ENCODE measurements at places on chromosomes 5 and 9.

GRCh38 chr5:14451871-14452270 lies 129.7 kb upstream of the OTULINL start:
- DNase-seq, result no peak

DNA sequence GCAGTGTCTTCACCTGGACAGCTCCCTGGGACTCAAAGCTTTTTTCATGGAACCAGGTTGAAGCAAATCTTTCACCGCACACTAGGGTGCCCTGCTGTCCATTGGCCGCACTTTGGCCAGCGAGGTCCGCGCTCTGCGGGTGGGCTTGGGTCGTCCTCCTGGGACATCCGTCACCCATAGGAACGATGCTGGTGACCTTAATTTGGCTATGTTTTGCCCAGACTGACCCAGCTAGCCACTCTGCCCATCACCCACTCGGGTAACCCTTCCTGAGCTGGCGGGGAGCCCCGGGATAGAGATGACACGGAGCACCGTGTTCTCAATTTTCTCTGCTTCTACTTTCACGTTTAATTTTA lies 25.9 kb downstream of the ZDHHC11B start:
- no peak for DNase-seq

DNA sequence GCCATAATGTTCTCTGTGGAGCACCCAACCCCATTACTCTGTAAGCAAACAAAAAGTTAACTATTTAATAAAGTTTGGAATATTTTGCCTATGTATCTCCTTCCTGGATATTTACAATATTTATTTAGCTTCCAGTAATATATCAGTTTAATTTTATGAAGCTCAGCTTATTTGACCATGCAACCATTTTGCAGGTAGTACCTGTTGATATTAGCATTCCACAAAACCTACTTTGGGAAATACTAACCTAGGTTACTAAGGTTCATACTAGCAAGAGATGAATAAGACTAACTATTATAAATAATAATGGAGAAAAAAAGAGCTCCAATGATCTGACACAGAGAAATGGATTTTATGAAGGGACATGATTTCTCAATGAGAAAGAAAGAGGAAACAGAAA lies 506.4 kb downstream of the PDE4D start:
- DNase-seq, result no peak

DNA sequence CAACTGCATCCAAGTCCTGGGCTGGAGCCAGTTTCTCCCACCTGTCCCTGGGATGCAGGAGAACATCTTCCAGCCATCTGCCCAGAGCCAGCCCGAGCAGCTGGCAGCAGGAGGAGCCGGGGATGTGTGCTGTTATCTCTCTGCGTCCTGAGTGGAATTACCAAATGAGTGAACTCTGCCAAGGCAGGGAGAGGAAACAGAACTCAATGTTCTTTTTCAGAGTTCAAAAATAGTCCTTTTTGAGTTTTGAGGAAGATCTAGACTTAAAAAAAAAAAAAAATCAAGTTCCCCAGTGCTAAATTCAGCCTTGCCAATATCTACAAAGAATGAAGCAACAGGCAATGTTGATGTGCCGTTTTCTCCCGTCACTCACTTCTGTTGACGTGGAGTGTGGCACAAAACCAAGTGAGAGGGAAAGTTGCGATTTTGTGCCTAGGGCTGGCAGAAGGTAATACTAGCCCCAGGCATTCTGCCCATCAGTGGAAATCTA lies 56.2 kb downstream of the TMOD1 start:
- DNase-seq, result no peak

GRCh38 chr9:87146933-87147332 lies 199.6 kb upstream of the GAS1 start:
- no peak for DNase-seq

DNA sequence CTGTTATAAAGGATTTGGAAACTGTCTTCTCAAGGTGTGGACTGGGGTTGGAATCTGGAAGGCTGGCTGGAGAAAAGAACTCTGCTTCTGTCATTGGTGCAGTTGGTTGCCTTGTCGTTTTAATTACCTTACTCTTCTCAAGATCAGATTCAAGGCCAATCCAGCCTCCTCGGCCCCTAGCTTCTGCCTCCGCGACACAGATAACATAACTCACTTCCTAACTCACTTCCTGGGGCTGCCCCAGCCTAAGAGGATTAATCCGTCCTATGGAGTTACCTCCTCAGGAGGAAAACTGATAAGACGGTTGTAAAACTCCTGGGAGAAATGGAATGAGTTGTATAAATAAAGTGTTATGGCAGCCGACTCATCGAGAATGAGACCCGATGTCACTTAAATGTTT lies 389.1 kb upstream of the WWC1 start:
- no peak for DNase-seq

DNA sequence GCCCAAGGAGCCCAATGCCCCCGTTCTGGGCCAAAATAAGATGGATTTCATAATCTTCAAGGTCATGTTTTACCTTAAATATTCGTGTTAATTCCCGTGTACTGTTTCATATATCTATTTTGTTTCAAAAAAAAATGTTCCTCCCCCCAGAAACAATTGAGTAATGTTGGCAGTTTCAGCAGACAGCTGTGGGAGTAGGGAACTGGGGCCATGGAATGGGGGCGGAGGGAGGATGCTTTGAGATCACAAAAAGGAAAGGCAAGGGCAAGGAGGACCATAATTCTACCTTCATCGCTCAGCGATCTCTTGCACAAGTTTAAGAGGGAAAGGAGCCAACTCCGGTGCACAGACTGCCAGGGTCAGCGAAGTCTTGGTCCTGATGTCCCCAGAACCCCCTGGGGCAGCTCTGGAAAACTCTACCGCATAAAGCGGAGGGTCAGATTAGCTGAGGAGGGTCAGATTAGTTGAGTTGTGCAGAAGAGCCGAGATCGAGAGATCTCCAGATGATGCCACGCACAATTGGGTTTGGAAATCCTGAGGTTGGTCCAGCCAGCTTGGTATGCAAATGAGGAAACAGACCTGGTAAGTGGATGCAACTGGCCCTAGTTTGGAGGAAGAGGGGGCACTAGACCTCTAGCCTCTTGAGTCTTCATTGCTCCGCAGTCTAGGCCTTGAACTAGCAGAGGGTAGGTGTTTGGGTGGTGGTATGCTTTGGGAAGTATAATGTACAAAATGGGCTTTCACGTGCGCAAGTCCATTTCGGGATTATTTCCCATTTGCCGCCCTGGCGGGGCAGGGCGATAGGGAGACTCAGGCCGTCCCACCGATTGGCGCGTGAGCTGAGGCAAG lies 24.0 kb downstream of the CDKN2A start:
- DNase-seq, result no peak

DNA sequence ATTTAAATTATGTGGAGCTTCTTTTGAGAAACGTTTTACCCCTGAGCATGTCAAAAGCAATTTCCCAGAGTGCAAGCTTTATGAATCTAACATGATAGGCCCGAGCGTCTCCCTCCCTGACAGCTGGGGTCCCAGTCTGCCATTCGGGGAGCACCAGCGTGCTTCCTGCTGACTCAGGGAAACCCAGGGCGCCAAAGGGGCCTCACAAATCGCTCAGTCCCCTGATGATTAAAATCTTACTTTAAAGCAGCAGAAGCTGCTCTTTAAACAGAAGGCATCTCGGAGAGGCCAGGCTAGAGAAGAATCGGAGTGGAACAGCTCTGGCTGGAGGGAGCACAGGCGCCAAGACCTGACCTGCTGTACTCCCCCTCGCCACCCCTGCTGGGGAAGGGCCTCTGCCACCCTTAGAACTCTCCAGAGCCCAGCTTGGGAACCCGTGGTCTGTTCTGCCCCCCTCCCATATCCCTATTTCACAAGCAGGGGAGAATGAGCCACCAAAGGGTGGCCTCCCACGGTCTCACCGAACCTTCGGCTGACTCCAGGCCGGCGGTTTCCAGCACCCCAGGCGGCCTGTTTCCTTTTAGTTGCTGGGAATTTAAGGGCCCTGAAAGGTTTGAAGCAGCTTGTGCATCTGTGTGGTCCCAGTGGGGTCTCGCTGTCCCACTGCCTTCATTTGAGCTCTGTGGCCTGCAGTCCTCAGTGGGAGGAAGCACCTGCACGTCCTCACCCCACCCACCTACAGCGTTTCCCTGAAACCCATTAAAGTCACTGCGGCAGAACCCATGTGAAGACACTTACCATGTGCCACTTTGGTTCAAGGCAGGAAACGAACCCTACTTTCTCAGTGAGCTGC lies 147.6 kb downstream of the COL23A1 start:
- DNase-seq, result no peak

DNA sequence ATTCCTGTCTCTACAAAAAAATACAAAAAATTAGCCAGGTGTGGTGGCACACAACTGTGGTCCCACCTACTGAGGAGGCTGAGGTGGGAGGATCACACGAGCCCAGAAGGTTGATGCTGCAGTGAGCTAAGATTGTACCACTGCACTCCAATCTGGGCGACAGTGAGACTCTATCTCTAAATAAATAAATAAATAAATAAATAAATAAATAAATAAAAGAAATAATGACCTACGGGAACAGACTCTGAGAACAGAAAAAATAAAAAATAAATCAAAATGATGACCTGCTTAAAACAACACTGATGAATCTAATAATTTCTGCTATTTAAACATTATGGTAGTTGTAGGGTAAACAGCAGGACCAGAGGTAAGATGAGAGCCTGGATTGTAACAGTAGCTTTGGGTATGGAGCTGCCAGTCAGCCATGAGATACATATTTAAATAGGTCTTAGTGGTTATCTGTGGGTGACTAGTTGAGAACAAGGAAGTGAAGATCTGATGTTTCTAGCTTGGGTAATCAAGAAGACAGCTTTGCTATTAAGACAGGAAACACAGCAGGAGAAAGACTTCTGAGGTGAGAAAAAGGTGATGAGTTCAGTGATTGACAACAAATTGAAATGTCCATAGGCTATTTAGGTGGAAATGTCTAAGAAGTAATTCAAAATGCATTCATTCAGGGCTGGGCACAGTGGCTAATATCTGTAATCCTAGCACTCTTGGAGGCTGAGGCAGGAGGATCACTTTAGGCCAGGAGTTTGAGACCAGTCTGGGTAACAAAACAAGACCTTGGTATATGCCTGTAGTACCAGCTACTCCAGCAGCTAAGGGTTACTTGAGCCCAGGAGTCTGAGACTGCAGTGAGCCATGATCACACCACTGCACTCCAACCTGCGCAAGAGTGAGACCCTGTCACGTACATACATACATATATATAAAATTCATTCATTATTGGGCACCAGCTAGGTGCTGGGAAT lies 11.0 kb downstream of the RNF145 start:
- no peak for DNase-seq

- DNase-seq, result no peak
Observed at GRCh38 chr9:134177624-134178393, 13.4 kb upstream of the RNU6ATAC start.

DNA sequence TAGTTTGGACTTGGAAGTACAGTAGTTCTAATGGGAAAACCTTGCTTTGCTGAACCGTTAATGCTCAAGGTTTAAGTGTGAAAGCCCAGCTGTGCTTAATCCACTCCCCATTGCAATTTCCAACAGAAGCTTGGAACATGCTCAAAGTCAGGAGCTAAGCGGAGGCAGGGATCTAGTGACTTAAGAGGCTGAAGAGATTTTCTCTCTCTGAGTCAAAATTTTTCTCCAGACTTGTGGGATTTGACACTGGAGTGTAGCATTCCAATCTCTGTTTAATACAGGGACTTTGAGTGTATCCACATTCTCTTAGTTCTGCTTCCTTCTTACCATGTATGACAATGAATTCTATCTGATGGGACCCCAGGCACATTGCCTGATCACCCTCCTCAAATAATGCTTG lies 471.8 kb downstream of the KIF4B start:
- DNase-seq, result no peak

- DNase-seq, result no peak
Observed at GRCh38 chr5:3210531-3210930, 385.1 kb upstream of the IRX1 start.

GRCh38 chr9:136734837-136735496 lies 7.8 kb downstream of the LCN10 start:
- no peak for DNase-seq

GRCh38 chr5:134510970-134511795 lies 14.3 kb upstream of the JADE2 start:
- DNase-seq, result peak; percentile 70

DNA sequence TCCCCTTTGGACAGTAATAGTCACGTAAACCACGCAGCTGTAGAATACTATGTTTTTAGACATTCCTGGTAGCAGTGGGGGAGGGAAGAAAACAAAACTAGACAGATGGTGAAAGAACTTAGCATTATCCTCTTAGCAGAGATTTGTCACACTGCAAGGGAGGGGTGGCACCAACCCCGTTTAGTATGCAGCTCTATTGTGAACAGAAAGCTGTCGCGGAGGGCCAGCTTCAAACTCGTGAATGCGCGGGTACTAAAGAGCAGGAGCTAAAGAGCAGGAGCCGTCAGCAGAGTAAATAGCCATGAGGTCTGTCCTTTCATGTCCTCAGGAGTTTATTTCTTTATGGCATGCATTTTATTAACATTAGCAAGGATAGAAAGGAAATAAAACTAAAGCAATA lies 141.9 kb upstream of the SLC12A2 start:
- peak; percentile 6 for DNase-seq

DNA sequence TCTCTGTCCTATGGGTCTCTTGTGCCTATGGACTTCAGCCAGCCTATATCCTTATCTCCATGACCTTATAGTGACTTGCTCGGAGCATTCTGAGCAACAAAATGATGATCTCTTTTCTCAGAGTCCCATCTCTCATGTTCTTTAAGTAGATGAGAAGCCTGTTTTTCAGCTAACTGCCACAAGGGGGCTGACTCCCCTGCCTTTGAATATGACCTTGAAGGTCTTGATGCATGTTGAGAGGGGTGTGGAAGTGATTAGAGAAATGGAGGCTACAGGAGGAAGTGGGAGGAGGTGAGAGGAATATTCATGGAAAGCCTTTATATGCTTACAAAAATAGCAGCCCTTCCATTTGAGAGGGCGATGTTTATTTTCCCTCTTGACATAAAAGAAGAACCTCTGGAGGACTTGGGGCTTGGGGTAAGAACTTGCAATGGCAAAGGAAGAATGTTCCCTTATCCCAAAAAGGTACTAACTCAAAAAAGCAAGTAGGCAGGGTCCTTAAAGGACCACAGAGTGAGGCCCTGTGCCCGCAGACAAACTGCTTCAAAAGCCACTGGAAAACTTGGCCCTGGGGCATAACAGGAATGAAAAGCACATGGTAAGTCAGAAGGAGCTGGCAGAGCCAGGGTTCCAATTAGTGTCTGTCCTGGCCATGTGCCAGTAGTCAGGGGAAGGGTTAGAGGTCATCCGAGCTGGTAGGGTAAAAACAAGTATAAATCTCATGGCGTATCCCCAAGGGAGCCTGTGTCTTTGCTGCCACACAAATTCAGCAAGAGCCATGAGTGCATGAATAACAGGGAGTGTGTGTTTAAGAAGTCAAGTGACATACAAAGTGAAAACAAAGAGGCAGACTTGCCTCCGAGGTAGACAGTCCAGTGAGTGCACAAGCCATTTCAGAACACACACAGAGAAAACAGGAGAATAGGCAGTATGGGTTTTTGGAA lies 39.1 kb downstream of the FGD3 start:
- DNase-seq, result peak; percentile 57

DNA sequence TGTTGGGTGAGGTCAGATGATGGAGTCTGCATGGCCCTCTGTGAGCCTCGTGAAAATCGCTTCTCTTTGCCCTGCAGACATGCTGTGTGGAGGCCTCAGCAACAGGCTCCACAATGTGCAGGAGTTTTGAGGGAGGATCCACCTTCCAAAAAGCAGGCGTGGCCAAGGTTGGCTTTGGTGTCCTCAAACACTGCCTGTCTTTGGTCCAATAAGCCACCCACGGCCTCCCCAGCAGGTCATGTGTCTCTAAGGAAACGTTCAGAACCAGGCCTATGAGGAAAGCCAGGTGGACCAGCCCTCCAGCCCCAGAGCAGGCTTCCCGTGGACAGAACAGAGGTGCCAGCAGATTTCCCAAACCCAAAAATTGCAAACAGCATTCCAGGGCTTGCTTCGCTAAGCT lies 340.7 kb upstream of the IRX2 start:
- DNase-seq, result no peak

GRCh38 chr5:125987677-125988255 lies 435.4 kb upstream of the GRAMD2B start:
- DNase-seq, result no peak

Data from stimulated activated CD4-positive, alpha-beta T cell treated with anti-CD3 and anti-CD28 coated beads, Interleukin-1b, Interleukin-23, amount 100 ng/mL, for 48 hours (primary cell).